ENCODE measurements at places on chromosomes 11 and 22.

GRCh38 chr11:17572359-17572690, 25.3 kb downstream of the OTOG start:
- DNase-seq: no peak

DNA sequence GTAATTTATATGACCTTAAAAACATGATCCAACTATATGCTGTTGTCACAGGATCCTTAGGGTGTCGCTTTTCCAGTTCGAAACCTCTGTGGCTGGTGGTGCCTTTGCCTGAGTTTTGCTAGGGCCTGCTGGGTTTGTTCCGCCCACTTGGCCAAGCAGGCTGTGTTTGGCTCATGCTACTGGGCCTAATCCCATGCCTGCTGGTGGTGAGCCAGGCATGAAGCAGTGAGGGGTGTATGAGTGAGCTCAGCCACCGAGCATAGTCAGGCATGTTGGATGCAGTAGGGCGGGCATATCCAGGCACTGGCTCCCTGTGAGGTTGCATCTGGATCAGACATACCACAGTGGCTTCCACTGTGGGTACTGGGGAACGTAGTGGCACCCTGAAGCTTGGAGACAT, 16.3 kb downstream of the NPAT start:
- DNase-seq: no peak

DNA sequence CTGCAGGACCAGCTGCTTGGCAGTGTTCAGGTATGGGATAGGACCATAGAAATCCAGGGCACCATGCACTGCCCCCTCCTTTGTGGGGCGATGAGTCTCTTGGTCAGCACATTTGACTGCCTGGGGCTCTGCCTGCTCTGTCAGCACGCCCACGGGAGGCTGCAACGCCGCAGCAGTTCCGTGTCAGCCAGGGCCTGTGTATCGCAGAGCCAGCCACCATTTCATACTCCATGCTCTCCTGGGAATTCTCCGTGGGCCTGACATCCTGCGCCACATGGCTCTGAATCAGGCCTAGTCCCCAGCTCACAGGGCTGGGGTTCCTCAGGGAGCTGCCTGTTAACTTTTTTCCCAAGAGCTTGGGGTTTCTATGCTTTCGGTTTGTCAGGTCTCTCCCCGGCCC, 16.9 kb upstream of the RELT start:
- DNase-seq: no peak

- DNase-seq: no peak
Observed at GRCh38 chr11:113474362-113475159, 637 bp downstream of the DRD2 start.

DNA sequence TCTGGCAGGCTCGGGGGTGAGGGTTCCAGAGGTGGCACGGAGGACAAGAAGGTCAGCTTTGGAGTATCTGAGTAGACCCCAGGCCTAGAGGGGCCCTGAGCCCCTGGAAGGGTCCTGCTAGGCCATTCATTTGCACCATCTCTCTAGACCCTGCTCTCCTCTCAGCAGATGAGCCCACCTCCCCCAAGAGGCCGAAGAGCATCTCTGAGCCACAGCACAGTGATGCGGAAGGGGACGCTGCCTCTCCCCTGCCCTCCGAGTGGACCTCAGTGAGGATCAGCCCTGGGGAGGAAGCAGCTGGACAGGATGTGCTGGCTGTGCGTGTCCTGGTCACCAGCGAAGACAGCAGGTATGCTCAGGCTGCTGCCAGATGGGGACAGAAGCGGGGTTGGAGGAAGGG, 101.6 kb upstream of the PARVA start:
- no peak for DNase-seq

GRCh38 chr11:67274768-67275605, 8.7 kb downstream of the GRK2 start:
- DNase-seq: no peak

DNA sequence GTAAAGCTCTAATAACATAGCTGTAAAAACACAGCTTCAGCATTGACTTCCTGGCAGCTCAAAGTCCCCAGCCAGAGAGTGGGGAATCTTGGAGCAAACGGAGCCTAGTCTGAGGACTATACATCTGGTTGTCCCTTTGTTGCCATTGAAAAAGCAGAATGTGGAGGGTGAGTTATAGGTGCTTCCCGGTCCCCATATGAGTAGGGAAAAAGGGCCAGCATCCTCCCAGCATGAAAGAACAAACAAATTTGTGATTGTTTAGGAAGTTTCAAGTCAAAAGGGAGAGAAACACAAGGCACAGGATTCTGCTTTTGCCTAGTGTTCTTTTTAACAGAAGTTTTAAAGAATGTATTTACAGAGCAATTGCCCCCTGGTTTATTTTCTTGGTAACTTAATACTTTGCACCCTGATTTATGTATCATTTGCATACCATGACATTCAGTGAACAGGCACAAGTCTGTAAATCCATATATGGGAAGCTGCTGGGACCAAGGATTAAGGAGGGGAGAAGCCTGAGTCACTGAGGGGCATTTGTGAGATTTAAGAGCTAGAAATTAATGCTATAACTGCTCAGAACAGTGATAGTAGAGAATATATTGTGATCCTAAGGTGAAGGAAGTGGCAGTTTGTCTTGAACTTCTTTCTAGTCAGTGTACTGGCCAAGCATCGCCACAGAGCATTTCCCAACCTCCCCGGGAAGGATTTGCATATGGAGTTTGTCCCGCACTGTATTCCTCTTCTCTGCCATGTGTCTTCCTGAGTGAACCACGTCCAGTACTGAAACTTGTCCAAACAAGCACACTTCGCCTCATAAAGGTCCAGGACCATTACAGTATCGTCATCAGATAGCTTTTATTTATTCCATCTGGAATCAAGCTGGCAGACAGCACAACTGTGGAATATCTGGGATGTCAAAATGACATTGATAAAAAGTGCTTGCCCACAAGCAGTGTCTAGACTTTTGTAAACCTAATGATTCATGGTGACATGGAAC, 103.0 kb downstream of the DBX1 start:
- DNase-seq: no peak

DNA sequence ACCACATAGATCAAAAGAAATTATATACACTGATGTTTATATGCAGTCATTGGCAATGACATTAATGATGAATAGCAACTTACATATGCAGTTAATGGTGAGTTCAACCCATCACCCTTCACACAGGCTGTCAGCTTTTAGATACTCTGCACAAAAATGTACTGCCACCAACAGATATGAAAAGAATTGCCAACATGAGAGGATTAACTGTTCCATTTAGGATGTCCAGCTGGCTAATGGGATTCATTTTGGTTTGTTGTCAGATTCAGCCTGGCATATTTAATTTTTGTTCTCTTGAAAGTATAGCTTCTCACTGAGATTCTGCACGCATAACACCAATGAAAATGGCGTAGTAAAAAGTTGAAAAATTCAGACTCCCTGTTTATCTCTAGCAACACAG, 554.0 kb upstream of the ARHGAP42 start:
- DNase-seq: no peak

- DNase-seq: no peak
Observed at GRCh38 chr11:8671193-8671612, 11.3 kb downstream of the TRIM66 start.

DNA sequence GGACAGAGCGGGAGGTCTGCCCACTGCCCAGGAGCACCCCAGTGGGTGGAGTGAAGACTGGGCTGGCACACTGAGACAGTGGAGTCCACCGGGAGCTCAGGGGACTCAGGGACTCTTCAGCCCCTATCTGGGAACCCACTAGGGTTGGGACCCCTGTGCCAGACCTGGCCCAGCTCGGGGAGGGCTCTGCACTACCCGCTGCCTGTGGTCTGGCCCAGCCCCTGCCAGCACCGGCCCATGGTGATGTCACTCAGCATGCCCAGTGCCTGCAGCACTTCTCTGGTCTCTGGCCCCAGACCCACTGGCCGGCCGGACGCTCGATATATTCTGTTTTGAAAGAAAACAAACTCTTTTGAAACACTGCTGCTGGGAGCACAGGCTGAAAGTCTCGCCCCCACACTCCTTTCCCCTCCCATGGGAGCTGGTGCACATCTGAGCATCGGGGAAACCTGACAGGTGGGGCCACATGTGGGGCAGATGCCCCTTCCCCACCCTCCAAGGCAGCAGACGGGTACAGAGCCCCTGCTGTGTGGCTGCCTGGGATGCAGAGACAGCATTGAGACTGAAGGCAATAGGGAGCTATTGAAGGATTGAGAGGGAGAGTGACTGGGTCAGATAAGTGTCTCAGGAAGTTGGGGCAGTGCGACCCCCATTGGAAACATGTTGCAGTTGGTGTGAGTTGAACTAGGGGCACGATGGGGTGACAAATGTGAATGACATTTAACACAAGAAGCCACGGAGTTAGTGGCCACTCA, 62.9 kb downstream of the MYEOV start:
- DNase-seq: no peak

DNA sequence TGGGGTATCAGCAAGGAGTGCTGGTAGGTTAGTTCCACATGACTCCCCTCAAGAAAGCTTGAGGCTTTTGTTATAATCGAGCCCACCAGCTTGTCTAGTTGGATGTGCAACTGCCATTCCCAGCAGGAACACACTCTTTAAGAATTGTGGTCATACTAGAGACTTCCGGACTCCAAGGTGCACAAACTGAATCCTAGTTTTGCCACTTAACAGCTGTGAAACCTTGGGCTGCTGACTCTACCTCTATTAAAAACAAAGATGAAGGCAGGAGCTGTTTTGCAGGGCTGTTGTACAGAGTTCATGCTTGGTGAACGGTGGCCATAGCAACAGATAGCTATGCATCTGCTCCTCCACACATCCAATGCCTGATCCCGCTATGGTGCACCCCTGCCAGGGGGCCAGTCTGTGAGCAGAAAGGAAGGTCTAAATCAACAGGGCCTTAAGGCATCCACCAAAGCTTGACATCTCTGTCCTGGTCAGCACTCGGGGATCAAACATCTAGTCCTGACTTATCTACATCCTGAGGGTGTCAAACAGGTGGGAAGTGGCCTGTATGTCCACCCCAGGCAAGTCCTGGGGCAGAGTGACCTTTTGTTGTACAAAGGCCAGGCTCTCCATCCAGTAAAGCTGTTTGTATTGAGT, 36.4 kb downstream of the DKK3 start:
- no peak for DNase-seq

DNA sequence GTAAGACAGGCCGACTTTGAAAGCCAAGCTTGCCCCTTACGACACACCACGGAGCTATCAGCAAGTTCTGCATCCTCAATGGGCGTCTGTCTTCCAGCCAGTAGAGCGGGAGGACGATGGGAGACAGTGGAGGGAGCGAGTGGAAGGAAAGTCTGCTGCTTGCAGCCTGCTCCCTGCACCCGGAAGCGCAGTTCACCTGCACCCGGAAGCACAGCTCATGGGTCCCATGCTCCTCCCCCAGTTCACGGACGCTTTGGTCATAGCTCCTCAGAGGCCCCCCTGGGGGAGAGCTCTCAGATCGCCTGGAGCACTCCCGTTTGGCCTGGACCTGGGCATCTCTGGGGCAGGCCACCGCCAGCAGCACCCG, 51.3 kb downstream of the FBLN1 start:
- no peak for DNase-seq

DNA sequence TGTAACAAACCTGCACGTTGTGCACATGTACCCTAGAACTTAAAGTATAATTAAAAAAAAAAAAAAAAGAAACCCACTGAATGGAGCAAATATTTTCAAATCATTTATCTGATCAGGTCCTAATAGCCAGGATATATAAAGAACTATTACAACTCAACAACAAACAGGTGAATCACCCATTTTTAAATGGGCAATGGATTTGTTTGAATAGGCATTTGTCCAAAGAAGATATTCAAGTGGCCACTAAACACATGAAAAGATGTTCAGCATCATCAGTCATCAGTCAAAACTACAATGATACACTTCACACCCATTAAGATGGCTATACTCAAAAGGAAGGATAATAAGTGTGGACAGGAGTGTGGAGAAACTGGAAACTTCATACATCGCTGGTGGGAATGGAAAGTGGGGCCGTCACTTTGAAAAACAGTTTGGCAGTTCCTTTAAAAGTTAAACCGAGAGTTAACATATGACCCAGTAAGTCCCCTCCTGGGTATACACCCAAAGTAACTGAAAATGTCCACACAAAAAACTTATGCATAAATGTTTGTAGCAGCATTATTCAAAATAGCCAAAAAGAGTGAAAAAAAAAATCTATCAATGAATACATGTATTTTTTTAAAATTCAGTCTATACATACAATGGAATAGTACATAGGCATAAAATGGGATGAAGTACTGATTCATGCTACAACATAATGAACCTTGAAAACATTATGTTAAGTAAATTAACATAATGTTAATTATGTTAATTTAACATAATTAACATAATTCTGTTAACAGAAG, 53.1 kb downstream of the ARRB1 start:
- DNase-seq: no peak

DNA sequence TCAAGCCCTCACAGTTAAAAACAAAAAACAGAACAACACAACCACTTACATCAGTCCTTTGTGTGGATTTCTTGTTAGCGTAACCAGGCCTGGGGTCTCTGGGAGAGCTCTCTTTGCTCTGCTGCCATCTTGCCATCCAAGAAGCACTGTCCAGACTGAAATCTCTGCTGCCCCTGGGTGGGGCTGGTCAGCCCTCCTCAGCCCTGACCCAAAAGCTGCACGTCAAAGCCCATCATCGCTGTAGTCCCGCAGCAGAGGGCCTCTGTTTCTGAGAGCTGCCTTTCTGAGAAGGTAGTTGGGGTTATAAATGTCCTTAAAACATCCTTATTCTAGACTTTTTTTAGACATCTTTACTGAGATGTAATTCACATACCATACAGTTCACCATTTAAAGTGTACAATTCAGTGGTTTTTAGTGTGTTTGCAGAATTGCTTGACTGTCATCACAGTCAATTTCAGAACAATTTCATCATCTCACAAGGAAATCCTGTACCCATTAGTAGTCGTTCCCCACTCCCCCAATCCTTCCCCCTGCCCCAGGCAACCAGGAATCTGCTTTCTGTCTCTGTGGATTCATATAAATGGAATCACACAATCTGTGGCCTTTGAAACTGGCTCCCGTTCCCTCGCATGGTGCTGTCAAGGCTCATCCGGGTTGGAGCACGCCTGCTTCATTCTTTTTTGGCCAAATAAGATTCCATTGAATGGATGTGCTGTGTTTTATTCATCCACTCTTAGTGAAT, 94.9 kb downstream of the TBC1D22A start:
- no peak for DNase-seq

- no peak for DNase-seq
Observed at GRCh38 chr22:46526244-46526839, 11.1 kb downstream of the CELSR1 start.

DNA sequence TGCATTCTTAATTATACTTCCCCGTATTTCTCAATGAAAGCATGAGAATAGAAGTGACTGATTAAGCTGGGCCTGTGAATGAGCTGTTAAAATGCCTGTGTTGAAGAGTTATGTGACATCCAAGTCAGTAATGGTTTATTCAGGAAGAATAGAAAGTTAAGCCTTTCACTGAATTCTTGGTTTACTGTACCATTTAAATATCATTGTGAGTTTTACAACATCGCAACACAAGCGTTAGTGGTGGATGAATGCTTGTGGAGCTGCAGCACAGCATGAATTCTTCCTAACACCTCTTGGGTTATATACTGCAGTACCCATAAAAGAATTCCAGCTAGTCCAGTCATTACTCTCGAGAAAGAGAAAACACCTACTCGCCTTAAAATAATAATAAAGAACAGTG, 257.8 kb downstream of the JRKL start:
- DNase-seq: no peak

GRCh38 chr11:117180020-117180419, 1.5 kb downstream of the SIDT2 start:
- no peak for DNase-seq
